Stomach (tissue), 19 donors: ENCODE measurements at places on chromosomes 5 and 9. TPM values are rescaled to one million over a fixed set of nuclear protein-coding genes. Genes with fewer than 3 reads are reported as not detected.
A peak's percentile ranks its signal among the peaks of the same experiment; 100 is the strongest.

DNA sequence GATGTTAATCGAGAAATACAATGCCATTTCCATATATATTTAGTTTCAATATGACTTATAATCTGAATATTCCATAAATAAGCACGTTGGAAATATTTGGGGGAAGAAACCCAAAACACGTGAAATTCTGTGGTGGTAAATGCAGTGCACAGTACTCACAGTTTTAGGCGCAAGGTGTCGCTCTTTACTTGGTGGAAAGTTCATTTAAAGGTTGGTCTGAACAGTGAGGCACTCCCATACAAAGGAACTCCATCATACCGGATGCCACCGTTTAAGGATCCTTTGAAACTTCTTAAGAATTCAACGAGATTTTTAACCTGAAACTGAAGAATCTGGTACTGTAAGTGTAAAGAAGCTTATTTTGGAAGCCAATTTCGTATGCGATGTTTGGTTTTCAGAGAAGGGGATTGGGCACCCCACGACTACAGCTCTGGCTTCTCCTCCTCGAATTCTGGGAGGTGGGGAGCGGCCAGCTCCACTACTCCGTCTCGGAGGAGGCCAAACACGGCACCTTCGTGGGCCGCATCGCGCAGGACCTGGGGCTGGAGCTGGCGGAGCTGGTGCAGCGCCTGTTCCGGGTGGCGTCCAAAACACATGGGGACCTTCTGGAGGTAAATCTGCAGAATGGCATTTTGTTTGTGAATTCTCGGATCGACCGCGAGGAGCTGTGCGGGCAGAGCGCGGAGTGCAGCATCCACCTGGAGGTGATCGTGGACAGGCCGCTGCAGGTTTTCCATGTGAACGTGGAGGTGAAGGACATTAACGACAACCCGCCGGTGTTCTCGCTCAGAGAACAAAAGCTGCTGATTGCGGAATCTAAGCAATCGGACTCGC, at the start of gene PCDHA11:
PCDHA11 (plus strand) TSS at position 237 of the 834 bp plus-strand sequence; CDS start at position 384, 147 bp downstream.
- H3K27me3 ChIP-seq, result peaks cover 39% of the 10 kb centered on the region
- no peaks in the 10 kb centered on the region for H3K4me1 ChIP-seq
- H3K27ac ChIP-seq, result no peak within 1 kb of the TSS
- peak; percentile 16 for DNase-seq
- H3K4me3 ChIP-seq, result no peak within 1 kb of the TSS

- no peak overlapping the region for H3K27ac ChIP-seq
- no peak for DNase-seq
- no peaks in the 10 kb centered on the region for H3K27me3 ChIP-seq
- H3K4me1 ChIP-seq, result no peaks in the 10 kb centered on the region
- no peak overlapping the region for H3K4me3 ChIP-seq
- H3K36me3 ChIP-seq, result no peaks in the 10 kb centered on the region
Observed at GRCh38 chr9:81312346-81312745, 377.0 kb downstream of the TLE1 start.

DNA sequence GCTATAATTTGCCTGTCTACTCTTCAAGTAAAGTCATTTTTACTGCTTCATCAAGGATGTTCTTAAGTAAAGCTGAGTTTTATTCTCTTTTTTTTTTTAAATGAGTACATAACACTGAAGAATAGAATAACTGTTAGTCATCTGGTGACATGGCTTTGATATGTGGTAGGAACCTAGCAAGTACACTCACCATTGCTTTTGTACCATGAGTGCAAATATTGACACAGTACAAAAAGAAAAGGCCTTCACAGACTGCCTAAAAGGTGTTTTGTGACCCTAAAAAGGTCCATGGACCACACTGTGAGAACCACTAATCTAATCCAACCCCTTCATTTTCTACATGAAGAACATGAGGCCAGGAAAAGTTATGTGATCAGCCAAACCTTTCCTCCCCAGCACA, 55.0 kb downstream of the ECPAS start:
- peaks cover 12% of the 10 kb centered on the region for H3K4me1 ChIP-seq
- no peak overlapping the region for H3K4me3 ChIP-seq
- H3K27me3 ChIP-seq, result no peaks in the 10 kb centered on the region
- peak; percentile 29 for DNase-seq

GRCh38 chr5:144460600-144460999, 289.9 kb downstream of the KCTD16 start:
- no peak overlapping the region for H3K27ac ChIP-seq
- no peak for DNase-seq
- H3K4me1 ChIP-seq, result no peaks in the 10 kb centered on the region
- H3K27me3 ChIP-seq, result no peaks in the 10 kb centered on the region

DNA sequence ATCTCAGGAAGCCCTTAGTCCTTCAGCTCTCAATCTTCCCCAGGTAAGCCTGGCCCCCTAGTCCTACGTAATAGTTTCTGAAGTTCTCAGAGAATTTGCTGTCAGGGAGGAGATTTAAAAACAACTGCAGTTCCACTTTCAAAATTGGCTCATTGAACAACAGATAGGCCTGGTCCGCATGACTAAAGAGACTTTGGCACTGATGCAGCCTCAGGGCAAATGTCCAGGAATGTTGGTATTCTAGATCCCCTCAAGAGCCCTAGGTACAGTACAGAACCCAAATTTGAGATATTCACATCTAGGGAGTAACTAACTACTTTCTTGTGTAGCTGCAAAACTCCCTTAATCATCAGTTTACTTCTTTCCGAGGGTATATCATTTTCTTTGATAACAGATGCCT, 162.8 kb downstream of the GABRG2 start:
- no peaks in the 10 kb centered on the region for H3K36me3 ChIP-seq
- H3K4me3 ChIP-seq, result no peak overlapping the region
- H3K27me3 ChIP-seq, result no peaks in the 10 kb centered on the region
- no peak for DNase-seq

- no peaks in the 10 kb centered on the region for H3K27me3 ChIP-seq
- no peak overlapping the region for H3K4me3 ChIP-seq
- H3K36me3 ChIP-seq, result no peaks in the 10 kb centered on the region
- no peaks in the 10 kb centered on the region for H3K4me1 ChIP-seq
- no peak for DNase-seq
Observed at GRCh38 chr9:2215921-2216441, 200.8 kb downstream of the SMARCA2 start.

DNA sequence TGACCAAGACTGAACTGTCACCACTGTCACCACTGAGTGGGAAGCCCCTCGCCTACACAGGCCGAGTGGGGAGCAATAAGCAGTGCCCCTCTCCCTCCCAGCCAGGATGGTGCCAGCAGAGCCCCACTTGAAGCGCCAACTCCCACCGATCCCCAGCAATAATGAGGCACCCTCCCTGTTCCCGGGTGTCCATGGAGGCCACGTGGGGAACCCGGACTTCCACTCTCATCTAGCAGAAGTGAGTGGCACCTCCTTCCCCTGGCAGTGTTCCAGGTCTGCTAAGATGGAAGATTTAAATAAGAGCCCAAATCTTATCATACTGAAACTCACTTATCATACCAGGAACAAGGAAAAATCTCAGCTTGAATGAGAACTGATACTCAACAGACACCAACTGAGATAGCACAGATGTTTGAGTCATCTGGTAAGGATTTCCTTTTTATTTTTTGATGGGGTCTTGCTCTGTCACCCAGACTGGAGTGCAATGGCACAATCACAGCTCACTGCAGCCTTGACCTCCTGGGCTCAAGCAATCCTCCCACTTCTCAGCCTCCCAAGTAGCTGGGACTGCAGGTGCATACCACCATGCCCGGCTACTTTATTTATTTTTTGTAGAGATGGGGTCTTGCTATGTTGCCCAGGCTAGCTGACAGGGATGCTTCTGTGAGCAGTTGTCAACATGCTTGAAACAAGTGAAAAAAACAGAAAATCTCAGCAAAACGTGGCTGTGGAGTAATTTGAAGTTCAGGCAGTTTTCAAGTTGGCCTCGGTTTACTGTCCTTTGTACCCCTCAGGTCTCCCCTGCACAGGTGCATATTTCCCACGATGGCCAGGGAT, 29.6 kb upstream of the ASS1 start:
- H3K27ac ChIP-seq, result no peak overlapping the region
- no peaks in the 10 kb centered on the region for H3K4me1 ChIP-seq
- H3K36me3 ChIP-seq, result no peaks in the 10 kb centered on the region
- H3K4me3 ChIP-seq, result no peak overlapping the region
- DNase-seq, result no peak

GRCh38 chr5:7855611-7856010, 4.7 kb upstream of the CFAP90 start:
- no peaks in the 10 kb centered on the region for H3K27me3 ChIP-seq
- H3K27ac ChIP-seq, result no peak overlapping the region
- H3K4me1 ChIP-seq, result peaks cover 19% of the 10 kb centered on the region

- H3K36me3 ChIP-seq, result no peaks in the 10 kb centered on the region
- peak within 1 kb of the TSS; percentile 64 for H3K4me3 ChIP-seq
- peak; percentile 84 for DNase-seq
- peaks cover 21% of the 10 kb centered on the region for H3K4me1 ChIP-seq
- peak within 1 kb of the TSS; percentile 80 for H3K27ac ChIP-seq
- peaks cover 36% of the 10 kb centered on the region for H3K27me3 ChIP-seq
Observed at GRCh38 chr5:149271716-149272563, at the start of gene AFAP1L1. Gene AFAP1L1, plus strand, starts transcription at chr5:149271859. Its CDS starts 110 bp downstream, at chr5:149271969.

DNA sequence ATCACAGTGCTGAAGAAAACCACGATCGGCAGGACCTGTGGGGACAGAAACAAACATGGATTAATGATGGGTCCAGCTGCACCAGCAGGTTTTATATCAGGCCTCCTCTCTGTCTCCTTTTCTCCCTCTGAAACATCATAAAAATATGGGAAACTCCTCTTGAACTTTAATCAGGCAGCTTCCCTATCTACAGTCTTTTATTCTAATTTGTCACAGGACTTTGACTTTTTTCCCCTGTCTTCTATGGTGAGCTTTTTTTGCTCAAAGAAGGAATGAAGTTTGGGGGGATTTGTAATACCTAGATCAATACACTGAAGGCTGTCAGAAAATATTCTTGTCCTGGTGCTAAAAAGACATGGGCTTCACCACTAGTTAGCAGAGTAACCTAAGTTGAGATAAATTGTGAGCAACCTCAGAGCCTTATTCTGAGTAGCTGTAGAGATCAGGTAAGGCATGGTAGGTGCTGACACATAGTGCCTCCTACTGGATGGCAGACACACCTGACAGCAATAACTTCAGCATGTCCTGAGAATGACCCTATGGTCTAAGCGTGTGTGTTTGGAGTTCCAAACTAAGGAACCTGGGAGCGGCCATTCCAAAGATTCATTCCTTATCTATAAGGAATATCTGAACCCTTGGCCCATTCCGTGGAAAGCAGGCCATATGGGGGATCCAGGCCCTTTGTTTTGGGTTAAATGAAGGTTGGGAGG, 46.2 kb downstream of the SLC28A3 start:
- no peak overlapping the region for H3K4me3 ChIP-seq
- H3K27ac ChIP-seq, result no peak overlapping the region
- no peaks in the 10 kb centered on the region for H3K36me3 ChIP-seq
- H3K27me3 ChIP-seq, result no peaks in the 10 kb centered on the region
- DNase-seq, result no peak
- H3K4me1 ChIP-seq, result no peaks in the 10 kb centered on the region

GRCh38 chr5:6377905-6378765, at the start of gene MED10:
Gene MED10, minus strand, starts transcription at chr5:6378547. Its CDS starts 64 bp downstream, at chr5:6378483.
- peak within 1 kb of the TSS; percentile 90 for H3K4me3 ChIP-seq
- H3K27me3 ChIP-seq, result peaks cover under 1% of the 10 kb centered on the region
- DNase-seq, result peak; percentile 97
- H3K4me1 ChIP-seq, result peaks cover 34% of the 10 kb centered on the region

GRCh38 chr9:128454991-128455390, 815 bp upstream of the ODF2 start:
- H3K36me3 ChIP-seq, result peaks cover 9% of the 10 kb centered on the region
- H3K4me3 ChIP-seq, result no peak overlapping the region
- H3K27me3 ChIP-seq, result peaks cover 15% of the 10 kb centered on the region
- H3K4me1 ChIP-seq, result peaks cover 23% of the 10 kb centered on the region

DNA sequence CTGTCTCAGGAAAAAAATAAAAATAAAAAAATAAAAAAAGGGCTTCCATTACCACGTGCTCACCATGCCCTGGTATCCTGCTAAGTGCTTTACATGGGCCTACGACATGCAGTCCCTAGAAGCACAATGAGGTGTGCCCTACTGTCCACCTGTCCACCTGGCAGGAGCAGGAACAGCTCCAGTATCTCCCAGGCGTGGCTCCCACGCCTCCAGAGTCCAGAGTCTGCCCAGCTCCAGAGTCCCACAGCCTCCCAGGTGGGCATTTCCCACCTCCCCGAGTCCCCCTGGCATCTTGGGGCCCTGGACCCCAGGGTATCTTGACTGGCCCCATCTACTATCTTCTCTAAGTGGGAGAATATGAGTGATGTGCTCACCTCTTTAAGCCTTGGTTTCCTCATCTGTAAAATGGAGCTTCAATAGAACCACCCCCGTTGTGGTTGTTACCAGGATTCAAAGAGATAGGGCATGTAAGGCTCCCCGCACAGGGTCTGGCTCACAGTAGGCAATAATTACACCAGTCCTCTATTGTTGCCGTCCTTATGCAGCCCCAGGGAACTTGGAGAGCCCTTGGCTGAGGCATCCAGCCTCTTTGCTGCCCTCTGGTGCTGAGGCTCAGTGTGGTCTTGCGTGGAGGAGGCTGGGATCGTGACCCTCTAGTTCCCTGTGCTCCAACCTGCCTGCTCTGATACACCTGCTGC, 8.9 kb downstream of the CXCL14 start:
- peak; percentile 45 for DNase-seq
- H3K27ac ChIP-seq, result no peak overlapping the region
- no peaks in the 10 kb centered on the region for H3K4me1 ChIP-seq

DNA sequence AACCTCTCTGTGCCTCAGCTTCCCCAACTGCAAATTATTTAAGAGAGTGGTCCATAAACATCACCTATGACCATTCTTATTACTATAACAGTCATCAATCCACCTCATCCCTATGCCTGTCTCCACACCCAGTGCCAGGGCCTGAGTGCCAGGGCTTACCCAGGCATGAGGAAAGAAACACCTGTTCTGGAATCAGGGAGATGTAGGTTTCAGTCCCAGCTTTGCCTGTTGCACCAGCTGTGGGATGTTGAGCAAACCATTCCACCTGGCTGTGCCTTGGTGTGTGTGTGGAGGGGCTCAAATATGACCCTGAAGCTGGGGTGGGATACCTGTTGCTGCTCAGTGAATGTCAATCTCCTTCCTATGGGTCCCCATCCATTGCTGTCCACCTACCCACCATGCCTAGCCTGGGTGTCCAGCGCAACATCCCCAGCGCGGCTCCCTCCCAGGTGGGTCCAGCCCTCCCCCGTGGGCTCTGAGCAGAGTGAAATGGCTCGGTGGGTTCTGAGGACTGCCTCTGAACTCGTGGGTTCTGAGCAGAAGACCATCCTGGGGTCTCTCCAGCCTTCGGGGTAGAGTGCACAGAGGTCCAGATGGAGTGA, 16.3 kb downstream of the AKNA start:
- no peak for DNase-seq
- peaks cover 98% of the 10 kb centered on the region for H3K4me1 ChIP-seq

SLC6A7 gene
- not detected for polyA plus RNA-seq

PLAC8L1 gene
- not detected for polyA plus RNA-seq

ARL10 gene
- 0.31 TPM for polyA plus RNA-seq

PCDHA10 gene
- polyA plus RNA-seq, result not detected

ZNF879 gene
- polyA plus RNA-seq, result 1.9 TPM
